Fibroblast of skin of left quadriceps (primary cell): ENCODE measurements at places on chromosomes 7 and 10.
A peak's percentile ranks its signal among the peaks of the same experiment; 100 is the strongest.

GRCh38 chr7:84302949-84303348, 108.4 kb upstream of the SEMA3A start:
- DNase-seq = no peak

- no peak for DNase-seq
Observed at GRCh38 chr10:89025453-89025852, 34.9 kb downstream of the FAS start.

DNA sequence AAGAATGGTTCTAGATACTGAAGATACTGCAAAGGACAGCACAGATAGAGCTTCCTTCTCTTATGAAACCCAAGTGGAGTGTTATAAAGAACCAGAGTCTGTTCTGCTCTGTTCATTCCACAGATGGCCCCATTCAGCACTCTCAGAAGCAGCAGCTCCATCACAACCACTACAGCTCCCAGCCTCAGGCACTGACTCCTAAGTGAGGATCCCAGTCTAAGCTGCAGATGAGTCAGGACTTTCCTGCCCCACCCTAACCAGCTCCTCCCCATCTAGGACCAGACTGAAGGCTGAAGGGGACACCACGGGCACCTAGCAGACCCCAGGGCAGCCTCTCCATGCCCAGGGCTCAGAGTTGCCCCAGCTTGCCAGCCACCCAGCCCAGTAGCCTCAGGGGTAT, 379.8 kb downstream of the GRID1 start:
- DNase-seq = no peak

DNA sequence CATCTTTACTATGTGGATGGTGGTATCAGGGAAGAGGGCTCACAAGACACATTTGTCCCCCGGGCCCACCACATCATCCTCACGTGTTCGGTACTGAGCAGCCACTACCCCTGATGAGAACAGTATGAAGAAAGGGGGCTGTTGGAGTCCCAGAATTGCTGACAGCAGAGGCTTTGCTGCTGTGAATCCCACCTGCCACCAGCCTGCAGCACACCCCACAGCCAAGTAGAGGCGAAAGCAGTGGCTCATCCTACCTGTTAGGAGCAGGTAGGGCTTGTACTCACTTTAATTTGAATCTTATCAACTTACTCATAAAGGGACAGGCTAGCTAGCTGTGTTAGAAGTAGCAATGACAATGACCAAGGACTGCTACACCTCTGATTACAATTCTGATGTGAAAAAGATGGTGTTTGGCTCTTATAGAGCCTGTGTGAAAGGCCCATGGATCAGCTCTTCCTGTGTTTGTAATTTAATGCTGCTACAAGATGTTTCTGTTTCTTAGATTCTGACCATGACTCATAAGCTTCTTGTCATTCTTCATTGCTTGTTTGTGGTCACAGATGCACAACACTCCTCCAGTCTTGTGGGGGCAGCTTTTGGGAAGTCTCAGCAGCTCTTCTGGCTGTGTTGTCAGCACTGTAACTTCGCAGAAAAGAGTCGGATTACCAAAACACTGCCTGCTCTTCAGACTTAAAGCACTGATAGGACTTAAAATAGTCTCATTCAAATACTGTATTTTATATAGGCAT, 9.1 kb upstream of the CSGALNACT2 start:
- peak; percentile 93 for DNase-seq

- DNase-seq = no peak
Observed at GRCh38 chr10:62084451-62084850, 183.0 kb downstream of the ARID5B start.

DNA sequence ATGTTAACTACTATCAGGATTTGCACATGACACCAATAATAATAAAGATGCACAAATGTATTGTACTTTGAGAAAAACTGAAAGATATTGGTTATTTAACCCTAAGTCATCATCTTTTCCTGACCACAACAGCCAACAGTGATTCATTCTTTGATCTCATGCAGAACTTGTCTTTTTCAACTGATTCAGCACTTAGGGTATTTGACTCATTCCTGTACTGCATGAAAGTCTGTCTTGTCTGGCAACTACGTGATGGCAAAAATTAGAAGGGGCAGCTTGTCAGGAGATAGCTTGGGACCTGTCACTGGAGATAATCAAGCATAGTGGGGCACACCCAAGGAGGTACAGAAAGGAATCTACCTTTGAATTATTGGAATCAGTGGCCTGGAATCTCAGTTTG, 77.8 kb upstream of the LRRC17 start:
- DNase-seq = peak; percentile 51

GRCh38 chr7:122762071-122762470, 59.3 kb upstream of the RNF148 start:
- no peak for DNase-seq

GRCh38 chr10:30476511-30477155, 42.6 kb downstream of the MAP3K8 start:
- no peak for DNase-seq

DNA sequence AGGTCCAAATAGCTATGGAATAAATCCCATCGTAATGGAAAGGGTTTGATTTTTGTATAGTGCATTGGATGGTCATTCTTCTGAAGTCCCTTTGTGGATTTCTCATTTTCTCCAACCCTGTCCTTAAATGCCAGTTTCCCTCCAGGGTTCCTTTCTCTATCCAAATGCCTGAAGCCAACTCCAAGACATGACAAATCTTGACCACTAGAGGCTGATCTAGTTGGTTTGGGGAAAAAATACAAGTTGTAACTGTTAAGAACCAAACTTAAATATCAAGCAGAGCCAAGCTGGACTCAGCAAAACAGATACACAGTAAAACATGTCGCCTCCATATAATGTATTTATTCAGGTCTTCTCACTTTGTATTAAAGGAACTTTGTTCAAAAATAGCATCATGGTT, 28.7 kb downstream of the FRMD4A start:
- DNase-seq = no peak

DNA sequence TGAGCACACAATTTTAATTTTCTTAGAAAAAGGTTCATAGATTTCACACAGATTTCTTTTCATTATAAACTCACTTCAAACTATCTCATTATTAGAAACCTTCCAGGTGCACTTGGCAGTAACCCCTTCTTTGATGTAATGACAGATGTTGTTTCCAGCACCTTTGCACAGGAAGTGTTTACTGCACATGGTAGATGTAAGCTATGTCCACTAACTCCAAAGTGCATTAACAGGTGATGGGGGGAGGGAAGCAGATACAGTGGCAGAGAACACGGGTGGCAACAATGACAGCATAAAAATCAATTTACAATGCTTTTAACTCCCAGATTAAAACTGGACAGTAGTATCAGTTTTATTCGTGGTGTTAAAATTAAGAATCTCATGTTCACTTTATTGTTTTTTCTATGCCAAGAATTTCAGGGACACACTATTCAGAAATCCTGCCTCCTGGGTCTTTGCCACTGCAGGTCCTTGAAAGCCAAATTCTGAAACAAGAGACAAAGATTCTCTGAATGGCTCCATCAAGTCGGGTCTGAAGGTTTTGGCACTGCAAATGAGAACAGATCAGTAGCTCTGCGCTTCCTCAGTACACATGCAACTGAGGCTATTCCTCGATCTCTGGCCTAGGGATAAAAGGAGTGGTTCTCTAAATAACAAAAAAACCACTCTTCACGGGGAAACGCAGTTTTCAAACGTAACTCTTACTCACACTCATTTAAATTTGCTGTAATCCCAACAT, 187.7 kb downstream of the JAZF1 start:
- DNase-seq = no peak

DNA sequence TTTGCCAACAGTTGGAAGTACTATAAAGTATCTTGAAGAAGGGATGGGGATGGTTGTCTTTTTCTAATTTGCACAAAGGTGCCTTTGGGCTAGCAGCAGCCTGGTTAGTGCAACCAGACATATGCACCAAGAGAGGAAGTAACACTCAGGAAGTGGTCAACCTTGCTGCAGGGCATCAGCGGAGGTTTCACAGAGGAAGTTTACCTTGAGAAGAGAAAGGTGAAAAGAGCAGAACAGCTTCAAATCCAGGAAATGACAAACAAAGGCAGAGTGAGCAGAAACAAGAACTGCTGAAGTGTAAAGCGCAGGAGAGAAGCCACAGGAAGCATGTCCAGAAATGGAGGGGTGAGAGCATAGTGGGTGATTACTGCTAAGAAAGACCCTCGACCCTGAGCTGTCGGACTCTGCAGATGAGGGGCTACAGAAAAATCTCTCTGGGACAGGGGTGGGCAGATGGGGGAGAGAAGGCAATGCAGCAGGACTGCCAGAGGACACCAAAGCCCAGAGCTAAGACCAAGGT, 66.9 kb downstream of the STK17A start:
- no peak for DNase-seq

DNA sequence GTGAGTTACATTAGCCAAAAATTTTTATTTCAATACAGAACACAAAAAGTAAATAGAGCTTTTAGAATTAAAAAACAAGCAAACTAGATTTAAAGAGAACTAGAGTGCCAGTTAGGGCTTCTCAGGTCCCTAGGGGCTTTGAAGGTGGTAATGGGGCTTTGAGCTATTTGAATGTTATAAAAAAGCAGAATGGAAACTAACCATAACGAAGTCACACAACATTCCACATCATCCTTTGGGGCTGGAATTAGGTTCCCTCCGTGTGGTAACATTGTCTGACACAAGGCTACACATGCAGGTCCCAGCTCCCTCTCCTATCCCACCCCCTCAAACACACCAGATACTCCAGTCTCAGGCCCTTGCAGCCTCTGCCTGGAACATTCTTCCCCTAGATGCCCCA, 15.3 kb downstream of the JAZF1 start:
- no peak for DNase-seq

DNA sequence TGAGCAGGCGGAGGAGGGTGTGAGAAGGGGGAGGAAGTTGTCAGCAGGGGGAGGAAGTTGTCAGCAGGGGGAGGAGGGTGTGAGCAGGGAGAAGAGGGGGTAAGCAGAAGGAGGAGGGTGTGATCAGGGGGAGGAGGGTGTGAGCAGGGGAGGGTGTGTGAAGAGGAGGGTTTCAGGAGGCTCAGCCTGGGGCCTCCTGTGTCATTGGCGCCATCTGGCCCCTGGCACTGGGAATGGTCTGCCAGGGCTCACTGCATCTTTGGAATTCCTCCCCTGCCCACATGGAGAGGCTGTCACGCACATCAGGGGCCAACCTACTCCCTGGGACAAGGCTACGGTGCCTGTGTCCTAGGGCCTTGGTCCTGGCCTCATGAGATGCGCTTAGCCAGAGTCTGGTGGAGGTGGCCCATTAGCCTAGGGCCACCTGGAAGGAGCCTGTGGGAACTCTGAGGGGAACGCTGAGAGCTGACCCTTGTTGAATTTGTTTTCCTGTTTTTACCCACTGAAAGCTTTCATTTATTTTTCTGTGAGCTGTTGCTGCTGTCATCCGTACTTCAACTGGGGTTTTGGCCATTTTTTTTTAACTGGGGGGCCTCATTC, 18.0 kb downstream of the CAMK2B start:
- peak; percentile 28 for DNase-seq

DNA sequence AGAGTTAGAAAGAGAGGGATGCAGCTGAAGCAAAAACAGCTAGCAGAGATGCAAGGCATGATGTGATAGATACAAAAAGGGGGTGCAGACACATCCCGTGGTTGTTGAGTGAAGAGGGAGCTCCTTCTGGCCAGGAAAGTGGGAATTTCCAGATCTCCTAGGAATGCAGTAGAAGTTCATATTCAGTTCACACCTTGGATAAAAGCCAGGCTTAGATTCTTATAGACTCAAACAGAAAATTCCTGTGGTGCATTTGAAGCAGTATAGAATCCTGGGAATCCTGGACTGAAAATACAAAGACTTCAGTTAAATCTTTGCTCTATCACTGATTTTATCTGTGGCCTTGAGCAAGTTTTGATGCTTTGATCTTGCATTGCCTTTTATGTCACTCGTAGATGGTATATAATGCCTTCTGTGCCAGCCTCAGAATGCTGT, 33.9 kb downstream of the SGPL1 start:
- peak; percentile 92 for DNase-seq

DNA sequence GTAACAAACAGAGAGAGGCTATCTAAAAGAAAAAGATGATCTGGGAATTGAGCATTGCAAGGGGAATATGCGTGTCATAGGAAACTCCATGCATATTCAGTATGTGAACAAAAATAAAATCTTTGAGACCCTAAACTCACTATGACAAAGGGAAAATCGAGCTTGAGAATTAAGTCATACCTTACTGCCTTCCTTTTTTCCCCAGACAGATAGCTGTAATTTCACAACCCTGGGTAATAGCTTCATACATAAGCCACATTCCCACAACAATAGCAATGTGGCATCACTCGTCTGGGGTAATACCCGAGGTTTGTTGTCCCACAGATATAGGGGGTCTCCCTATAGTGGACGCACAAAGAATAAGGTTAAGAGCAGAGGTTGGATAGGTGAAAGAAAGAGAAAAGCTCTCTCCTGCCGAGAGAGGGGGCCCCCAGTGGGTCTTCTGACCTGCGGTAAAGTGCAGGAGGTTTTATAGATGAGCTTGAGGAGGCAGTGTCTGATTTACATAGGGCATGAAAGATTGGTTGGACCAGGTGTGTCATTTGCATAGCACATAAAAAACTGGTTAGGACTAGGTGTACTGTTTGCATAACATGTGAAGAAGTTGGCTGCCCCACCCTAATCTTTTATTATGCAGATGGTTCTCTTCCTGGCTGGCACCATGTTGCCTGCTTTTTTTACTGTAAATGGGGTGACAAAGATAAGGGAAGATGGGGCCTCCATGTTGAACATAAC, 11.6 kb downstream of the CYP3A43 start:
- DNase-seq = no peak

GRCh38 chr7:156560075-156560474, 80.5 kb upstream of the RNF32 start:
- no peak for DNase-seq

GRCh38 chr7:27846388-27846787, 106.4 kb downstream of the TAX1BP1 start:
- DNase-seq = no peak

DNA sequence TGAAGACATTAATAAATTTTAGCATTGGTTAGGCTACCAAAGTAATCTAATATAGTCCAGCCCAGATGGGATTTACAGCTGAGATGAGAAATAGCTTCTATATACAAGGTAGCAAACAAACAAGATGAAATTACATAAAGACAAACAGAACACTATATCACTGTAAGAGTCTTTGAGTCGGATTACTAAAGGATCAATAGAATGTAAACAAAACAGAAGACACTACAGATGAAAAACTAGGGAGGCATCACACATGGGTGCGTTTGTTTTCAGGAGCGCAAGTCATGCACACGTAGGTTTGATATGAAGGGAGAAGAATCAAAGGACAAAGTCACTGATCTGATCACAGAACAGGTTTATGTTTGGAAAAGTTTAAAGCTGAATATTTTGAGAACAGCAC, 26.5 kb downstream of the MPP7 start:
- no peak for DNase-seq

DNA sequence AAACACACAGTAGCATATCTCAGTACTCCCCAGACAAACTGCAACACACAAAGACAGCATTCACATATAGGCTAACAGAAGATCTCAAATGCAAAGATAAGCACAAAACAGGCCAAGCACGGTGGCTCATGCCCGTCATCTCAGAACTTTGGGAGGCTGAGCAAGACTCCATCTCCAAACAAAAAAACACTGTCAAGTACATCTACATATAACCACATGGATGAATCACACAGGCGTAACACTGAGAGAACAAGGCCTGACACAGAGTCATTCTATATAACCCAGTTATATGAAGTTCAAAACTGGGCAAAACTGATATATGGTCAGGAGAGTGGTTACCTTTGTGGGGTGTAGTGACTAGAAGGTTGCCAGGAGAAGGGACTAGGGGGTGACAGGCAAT, 506.4 kb downstream of the KCNMA1 start:
- DNase-seq = no peak
